Kidney glomerular epithelial cell (primary cell): ENCODE measurements at places on chromosomes 11 and 22.

GRCh38 chr11:64724863-64725532 is 2.0 kb upstream of the NRXN2 start:
- no peak for DNase-seq

DNA sequence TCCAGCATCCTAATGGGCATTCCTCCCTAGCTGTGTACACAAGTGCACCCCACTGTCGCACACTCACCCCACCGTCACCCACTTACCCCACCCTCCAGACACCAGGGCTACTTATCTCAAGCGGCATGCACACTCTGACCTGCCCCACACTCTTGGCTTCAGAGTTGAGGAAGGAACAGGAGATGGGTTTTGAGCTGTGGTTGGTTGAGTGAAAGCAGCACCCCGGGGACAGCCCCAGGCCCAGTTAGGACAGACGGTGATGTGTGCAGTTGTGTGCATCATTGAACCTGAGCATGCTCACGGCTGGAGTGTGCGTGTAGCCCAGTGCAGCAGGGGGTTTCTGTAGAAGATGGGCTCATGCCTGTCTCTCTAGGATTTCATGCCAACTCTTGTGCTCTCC is 32.5 kb downstream of the AHNAK start:
- DNase-seq = no peak

- no peak for DNase-seq
Measured at GRCh38 chr11:26860091-26860780, 133.7 kb upstream of the FIBIN start.

DNA sequence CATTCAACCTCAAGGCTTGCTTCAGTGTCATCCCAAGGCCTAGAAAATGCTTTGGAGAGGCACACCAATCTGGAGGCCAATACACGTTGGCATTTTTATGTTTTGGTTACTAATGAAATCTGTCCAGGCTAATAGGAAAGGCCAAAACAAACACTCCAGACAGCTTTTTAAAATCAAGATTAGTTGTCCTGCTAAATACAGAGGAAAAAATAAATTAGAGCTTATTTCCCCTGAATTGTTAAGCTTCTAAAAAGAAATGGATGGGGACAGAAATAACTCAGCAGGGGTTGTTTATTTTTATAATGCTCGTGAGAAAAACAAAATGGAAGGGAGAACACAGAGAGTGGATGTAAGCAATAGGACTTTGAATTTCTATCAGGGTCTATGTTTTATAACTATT is 438.5 kb upstream of the LRRC4C start:
- DNase-seq = no peak

DNA sequence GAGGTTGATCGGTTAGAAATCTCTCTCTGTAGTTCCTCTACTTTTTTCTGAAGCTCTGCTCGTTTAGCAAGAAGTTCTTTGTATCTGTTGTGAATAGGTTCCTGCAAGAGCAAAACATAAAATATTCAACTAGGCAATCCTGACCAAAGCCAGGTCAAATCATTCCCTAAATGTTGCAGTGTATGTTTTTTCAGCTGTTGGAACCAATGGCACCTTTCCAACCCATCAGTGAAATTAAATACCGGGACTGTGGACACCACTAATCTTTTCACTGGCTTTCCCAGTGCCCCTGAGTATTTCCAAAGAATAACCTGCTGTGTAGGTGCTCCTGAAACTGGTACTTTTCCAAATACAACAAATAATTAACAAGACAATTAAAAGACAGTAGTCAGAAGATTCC is 45.1 kb downstream of the CEP57 start:
- no peak for DNase-seq

DNA sequence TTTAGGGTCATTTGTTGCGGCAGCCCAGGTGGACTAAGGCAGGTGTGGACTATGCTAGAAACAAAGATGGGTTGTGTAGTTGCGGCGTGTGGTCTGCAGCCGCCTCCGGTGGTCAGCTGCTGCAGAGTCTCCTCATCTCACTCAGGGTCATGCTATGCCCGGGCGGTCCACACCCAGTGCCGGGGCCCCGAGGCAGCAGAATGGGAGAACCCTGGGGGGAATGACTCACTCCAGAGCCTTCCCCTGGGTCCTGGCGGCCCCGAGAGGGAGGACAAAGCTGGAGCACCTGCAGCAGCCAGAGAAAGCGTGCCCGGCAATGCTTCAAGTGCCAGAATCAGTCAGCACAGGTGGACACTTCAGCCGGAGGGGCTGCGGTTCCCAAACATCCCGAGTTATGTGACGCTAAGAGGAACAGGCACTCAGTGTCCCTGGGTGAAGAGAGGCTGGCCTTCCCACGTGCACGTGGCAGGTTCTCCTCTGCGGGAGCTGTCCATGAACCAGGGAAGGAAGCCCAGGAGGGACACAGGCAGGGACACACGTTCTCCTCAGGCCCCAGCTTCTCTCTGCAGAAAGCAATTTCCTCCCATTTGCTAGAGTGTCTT is 289.6 kb upstream of the B3GAT1 start:
- DNase-seq = no peak

GRCh38 chr11:79845002-79845709 is 404.3 kb upstream of the TENM4 start:
- DNase-seq = no peak

GRCh38 chr11:64789331-64790204 is 11.2 kb upstream of the SF1 start:
- DNase-seq = no peak
